ENCODE measurements at places on chromosomes 16 and 17.

GRCh38 chr17:71118039-71118438 lies 948.7 kb downstream of the KCNJ2 start:
- DNase-seq, result no peak

DNA sequence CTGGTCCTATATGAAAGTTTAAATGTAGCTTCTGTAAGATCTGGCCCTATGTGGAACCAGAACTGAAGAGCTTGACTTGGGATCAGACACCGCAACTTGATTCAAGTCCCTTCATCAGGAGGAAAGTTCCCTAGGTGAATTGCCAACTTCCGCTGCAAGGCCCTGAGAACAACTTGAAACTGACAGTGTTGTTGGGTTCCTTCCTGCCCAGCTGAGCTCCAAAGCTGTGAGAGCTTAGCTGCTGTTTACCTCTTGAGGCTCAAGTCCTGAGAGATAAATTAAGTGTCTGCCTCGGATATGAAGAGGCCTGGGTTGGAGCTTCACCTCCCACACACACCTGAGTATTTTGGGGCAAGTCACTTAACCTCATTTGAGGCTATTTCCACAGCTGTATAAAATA lies 44.7 kb downstream of the REXO5 start:
- no peak for DNase-seq

GRCh38 chr17:55634702-55635101 lies 88.0 kb downstream of the TMEM100 start:
- DNase-seq, result no peak

- no peak for DNase-seq
Observed at GRCh38 chr17:64126918-64127317, 3.0 kb downstream of the ERN1 start.

GRCh38 chr16:25011891-25012514 lies 3.2 kb downstream of the ARHGAP17 start:
- no peak for DNase-seq

- no peak for DNase-seq
Observed at GRCh38 chr17:7043182-7043496, 753 bp downstream of the SLC16A11 start.

GRCh38 chr17:74623693-74624093 lies at the start of gene CD300E:
Gene CD300E (minus strand): TSS chr17:74623738. CDS start chr17:74623621, 117 bp downstream.
- no peak for DNase-seq

All from activated CD4-positive, alpha-beta T cell treated with anti-CD3 and anti-CD28 coated beads, Interleukin-2, amount 50 U/mL, for 16 hours (primary cell).